ENCODE measurements at places on chromosomes 16 and 17.

GRCh38 chr17:17004251-17004996 lies 32.5 kb upstream of the TNFRSF13B start:
- DNase-seq = no peak

DNA sequence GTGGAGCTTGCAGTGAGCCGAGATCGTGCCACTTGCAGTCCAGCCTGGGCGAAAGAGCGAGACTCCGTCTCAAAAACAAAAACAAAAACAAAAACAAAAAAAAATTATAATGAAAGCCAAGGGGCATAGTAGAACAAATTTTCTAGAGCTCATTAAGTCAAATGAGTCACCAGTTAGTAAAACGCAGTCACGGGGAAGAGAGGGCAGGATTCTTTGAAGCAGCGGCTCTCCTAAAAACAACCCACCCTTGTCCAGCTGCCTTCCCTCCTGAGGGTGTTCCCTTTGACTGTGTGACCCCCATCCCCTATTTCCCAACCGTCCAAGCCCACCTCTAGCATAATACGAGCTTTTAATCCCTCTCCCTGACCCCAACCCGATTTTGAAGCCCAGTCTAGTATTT lies 44.1 kb upstream of the STH start:
- no peak for DNase-seq

GRCh38 chr16:77393955-77394354 lies 40.9 kb downstream of the ADAMTS18 start:
- DNase-seq = no peak

DNA sequence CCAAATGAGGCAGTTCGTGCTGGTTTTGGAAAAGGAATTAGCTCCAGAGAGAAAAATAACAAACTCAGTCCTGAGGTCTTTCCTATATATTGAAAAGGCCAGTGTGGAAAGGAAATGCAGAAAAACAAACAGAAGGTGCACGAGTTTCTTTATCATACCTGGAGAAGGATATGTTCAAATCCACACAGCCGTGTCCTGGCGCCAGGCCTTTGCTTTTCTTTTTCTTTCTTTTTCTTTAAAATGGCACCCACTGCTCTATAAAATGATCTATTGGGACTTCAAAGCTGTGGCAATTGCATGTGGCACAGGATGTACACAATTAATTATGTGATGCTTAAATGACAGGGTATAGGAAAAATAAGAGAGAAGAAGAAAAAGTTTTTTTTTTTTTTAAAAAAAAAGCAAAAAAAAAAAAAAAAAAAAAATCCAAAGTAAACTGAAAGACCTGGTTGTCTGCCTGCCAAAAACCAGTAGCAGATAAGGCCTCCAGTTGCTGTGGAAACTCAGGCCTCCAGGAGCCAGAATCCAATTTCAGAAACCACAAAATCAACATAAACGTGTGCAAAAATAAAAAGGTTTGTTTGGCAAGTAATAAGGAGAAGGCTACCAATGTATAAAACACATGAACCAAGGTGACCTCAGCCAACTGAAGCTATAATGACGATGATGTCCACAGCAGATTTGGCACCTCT lies 957.6 kb upstream of the SOX9 start:
- no peak for DNase-seq

- DNase-seq = no peak
These were observed 444.7 kb downstream of the HS3ST3B1 start for GRCh38 chr17:14745541-14745940.

- no peak for DNase-seq
These were observed 242.3 kb downstream of the CCDC182 start for GRCh38 chr17:57502811-57503241.

- DNase-seq = no peak
These were observed at the start of gene RHBDF1 for GRCh38 chr16:72561-73548. RHBDF1 (minus strand) TSS chr16:72631; CDS start chr16:65015, 7,616 bp downstream.

- no peak for DNase-seq
These were observed 838 bp upstream of the TMEM97 start for GRCh38 chr17:28317966-28318758.

DNA sequence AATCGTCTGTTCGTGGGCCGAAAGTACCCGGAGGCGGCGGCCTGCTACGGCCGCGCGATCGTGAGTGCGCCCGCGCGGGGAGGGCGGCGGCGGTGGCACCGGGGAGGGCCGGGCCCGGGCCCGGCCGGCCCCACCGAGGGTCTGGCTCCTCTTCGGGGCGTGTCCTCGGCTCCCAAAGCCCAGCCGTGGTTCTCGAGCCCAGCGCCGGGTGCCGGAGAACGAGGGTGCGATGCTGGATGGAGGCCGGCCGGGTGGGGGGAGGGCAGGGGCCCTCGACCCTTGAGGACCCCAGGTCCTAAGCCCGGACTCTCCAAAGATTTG lies 375 bp downstream of the STUB1 start:
- no peak for DNase-seq

DNA sequence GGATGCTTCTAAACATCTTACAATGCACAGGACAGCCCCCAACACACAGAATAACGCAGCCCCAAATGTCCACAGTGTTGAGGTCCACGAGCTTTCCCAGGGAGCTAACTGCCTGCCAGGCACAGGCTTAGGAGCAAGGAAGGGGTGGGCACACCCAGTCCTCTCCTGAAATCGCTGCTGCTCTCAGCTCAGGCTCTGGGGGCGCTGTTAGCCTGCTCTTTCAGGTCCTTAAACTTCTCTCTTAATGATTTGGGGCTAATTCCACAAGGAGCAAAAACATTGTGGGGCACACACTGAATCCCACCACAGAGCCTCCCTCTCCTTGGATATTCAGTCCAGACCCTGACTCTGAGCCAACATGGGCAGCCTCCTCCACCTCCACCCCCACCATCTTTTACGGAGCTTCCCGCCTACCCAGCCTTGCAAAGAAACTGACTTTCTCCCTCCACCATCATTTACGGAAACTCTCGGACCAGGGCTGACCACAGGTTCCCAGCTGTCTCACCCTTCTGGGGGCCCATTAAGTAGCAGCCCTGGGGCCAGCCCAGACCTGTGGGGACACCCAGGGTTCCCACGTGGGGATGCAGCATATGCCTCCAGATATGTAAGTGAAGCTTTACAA lies 1.1 kb downstream of the CD300H start:
- peak; percentile 6 for DNase-seq

Data from naive thymus-derived CD8-positive, alpha-beta T cell (primary cell).